Endodermal cell (in vitro differentiated cells): ENCODE measurements at places on chromosomes 3 and 15. TPM values are rescaled to one million over a fixed set of nuclear protein-coding genes. Genes with fewer than 3 reads are reported as not detected.
A peak's percentile ranks its signal among the peaks of the same experiment; 100 is the strongest.

DNA sequence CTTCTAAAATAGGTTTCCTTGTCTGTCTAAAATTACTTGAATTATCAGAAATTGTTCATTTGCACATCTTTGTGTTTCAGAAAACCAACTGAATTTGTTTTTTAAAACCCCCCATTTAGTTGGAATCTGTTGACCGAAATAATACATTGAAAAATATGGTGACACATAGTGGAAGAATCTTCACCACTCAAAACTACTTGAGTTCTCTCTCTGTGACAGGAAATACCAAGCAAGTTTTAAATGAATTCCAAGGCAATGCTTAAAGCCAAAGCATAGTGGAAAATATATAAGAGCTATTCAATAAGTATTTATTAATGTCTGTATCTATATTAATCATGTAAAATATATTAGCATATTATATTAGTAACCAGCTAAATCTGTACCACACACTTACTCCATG lies 224.9 kb upstream of the COL8A1 start:
- no peak overlapping the region for H3K4me3 ChIP-seq
- DNase-seq, result no peak
- H3K27me3 ChIP-seq, result no peaks in the 10 kb centered on the region
- H3K4me1 ChIP-seq, result no peaks in the 10 kb centered on the region
- H3K27ac ChIP-seq, result no peak overlapping the region

The FGD5 gene
- 15.3 and 17.0 TPM in 2 replicates for total RNA-seq

DNA sequence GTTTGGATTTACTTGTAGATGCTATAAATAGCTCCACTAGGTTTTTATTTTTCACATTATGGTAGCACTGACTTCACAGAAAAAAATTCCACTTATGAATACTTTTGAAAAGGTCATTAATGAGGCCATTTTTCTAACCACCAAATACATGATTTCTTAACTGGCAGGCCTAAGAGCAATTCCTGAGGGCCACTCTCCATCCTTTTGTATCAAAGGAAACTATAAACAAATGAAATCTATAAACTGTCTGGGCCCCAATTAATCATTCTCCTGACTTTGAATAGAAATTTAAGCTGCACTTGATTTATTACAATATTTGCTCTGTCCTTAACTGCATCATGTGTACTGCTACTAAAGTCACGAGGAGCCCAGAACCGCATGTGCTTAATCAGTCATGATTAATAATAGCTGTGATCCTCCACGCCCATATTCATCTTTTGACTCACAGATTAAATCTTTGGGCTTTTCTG lies 25.1 kb upstream of the MTMR10 start:
- H3K4me1 ChIP-seq, result no peaks in the 10 kb centered on the region
- no peaks in the 10 kb centered on the region for H3K27me3 ChIP-seq
- no peaks in the 10 kb centered on the region for H3K36me3 ChIP-seq
- no peak for DNase-seq
- no peak overlapping the region for H3K27ac ChIP-seq

- DNase-seq, result peak; percentile 96
- H3K27me3 ChIP-seq, result peaks cover 10% of the 10 kb centered on the region
- H3K36me3 ChIP-seq, result no peaks in the 10 kb centered on the region
- peak within 1 kb of the TSS; percentile 78 for H3K4me3 ChIP-seq
- no peaks in the 10 kb centered on the region for H3K4me1 ChIP-seq
These were observed at the start of gene IL17RC for GRCh38 chr3:9916734-9917680. IL17RC (plus strand) TSS chr3:9917098; CDS start chr3:9917316, 218 bp downstream.

DNA sequence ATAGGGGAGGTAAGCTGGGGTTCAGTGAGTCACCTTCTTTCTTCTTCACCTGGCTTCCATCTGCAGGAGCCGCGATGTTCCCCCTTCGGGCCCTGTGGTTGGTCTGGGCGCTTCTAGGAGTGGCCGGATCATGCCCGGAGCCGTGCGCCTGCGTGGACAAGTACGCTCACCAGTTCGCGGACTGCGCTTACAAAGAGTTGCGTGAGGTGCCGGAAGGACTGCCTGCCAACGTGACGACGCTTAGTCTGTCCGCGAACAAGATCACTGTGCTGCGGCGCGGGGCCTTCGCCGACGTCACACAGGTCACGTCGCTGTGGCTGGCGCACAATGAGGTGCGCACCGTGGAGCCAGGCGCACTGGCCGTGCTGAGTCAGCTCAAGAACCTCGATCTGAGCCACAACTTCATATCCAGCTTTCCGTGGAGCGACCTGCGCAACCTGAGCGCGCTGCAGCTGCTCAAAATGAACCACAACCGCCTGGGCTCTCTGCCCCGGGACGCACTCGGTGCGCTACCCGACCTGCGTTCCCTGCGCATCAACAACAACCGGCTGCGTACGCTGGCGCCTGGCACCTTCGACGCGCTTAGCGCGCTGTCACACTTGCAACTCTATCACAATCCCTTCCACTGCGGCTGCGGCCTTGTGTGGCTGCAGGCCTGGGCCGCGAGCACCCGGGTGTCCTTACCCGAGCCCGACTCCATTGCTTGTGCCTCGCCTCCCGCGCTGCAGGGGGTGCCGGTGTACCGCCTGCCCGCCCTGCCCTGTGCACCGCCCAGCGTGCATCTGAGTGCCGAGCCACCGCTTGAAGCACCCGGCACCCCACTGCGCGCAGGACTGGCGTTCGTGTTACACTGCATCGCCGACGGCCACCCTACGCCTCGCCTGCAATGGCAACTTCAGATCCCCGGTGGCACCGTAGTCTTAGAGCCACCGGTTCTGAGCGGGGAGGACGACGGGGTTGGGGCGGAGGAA lies 2.6 kb downstream of the ISLR2 start:
- H3K27me3 ChIP-seq, result peaks cover 94% of the 10 kb centered on the region
- no peak overlapping the region for H3K27ac ChIP-seq
- peak; percentile 77 for DNase-seq

- no peaks in the 10 kb centered on the region for H3K27me3 ChIP-seq
- H3K27ac ChIP-seq, result no peak overlapping the region
- DNase-seq, result peak; percentile 59
- peaks cover 21% of the 10 kb centered on the region for H3K4me1 ChIP-seq
- H3K36me3 ChIP-seq, result no peaks in the 10 kb centered on the region
These were observed 636.1 kb downstream of the MAGI1 start for GRCh38 chr3:65402597-65402996.

The SLC6A20 gene
- 1.5 TPM in 2 replicates for total RNA-seq

DNA sequence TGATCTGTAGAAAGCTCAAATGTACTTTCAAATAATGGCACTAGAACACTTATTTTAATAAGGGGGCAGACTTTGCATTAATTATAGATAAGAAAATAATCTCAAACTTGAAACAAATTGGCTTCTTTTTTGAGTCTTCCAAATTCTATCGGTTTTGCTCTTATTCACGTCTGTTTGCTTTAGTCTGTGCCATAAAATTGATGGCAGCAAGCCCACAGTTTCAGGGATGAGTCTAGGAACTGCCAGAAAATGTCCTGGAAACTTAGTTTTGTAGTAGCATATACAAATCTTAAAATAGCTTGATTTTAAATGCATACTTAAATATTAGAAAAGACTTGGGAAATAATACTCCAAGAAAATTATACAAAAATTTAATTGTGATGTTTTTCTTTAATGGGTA lies 39.7 kb downstream of the BCHE start:
- no peaks in the 10 kb centered on the region for H3K27me3 ChIP-seq
- H3K4me1 ChIP-seq, result no peaks in the 10 kb centered on the region
- H3K4me3 ChIP-seq, result no peak overlapping the region

- H3K4me3 ChIP-seq, result no peak overlapping the region
- H3K36me3 ChIP-seq, result peaks cover 78% of the 10 kb centered on the region
- DNase-seq, result peak; percentile 83
These were observed 33.5 kb upstream of the ALPK3 start for GRCh38 chr15:84783493-84784251.

The RBP2 gene
- total RNA-seq, result not detected in 2 replicates

The DPPA2 gene
- 1.5 to 1.7 TPM (median 1.6 TPM) in 3 replicates for total RNA-seq

GRCh38 chr3:48039487-48040190 lies 23.4 kb upstream of the MAP4 start:
- peak overlapping the region; percentile 96 for H3K27ac ChIP-seq
- no peaks in the 10 kb centered on the region for H3K27me3 ChIP-seq
- H3K4me1 ChIP-seq, result no peaks in the 10 kb centered on the region
- no peak overlapping the region for H3K4me3 ChIP-seq
- DNase-seq, result no peak
- peaks cover 16% of the 10 kb centered on the region for H3K36me3 ChIP-seq

DNA sequence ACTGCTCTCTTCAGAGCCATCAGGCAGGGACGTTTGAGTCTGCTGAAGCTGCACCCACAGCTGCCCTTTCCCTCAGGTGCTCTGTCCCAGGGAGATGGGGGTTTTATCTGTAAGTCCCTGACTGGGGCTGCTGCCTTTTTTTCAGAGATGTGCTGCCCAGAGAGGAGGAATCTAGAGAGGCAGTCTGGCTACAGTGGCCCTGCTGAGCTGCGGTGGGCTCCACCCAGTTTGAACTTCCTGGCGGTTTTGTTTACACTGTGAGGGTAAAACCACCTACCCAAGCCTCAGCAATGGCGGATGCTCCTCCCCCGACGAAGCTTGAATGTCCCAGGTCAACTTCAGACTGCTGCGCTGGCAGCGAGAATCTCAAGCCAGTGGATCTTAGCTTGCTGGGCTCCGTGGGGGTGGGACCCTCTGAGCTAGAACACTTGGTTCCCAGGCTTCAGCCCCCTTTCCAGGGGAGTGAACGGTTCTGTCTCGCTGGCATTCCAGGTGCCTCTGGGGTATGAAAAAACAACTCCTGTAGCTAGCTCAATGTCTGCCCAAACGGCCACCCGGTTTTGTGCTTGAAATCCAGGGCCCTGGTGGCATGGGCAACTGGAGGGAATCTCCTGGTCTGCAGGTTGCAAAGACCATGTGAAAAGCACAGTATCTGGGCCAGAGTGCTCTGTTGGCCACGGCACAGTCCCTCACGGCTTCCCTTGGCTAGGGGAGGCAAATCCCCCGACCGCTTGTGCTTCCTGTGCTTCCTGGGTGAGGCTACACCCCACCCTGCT lies 21.1 kb upstream of the ST6GAL1 start:
- no peak overlapping the region for H3K27ac ChIP-seq
- no peak overlapping the region for H3K4me3 ChIP-seq
- peak; percentile 85 for DNase-seq
- H3K4me1 ChIP-seq, result no peaks in the 10 kb centered on the region
- H3K27me3 ChIP-seq, result peaks cover 8% of the 10 kb centered on the region

DNA sequence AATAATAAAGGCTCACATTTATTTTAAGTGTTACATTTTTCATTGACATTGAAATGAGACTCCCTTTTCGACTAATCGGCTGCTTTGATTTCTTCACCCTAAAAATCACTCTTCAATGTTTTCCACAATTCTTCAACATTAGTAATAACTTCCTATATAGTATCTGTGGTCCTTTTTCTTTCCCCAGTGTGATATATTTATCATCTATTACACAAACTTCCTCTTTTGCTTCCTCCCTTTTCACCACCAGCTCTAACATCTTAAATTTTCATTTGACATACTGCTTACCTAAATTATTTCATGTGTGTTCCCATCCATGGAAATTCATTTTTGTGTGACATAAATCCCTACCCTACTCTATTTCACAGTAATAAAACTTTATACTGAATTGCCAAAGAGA lies 244.4 kb downstream of the TIGIT start:
- H3K4me1 ChIP-seq, result peaks cover 3% of the 10 kb centered on the region
- H3K36me3 ChIP-seq, result no peaks in the 10 kb centered on the region
- DNase-seq, result no peak

GRCh38 chr3:183149915-183150750 lies 12.4 kb downstream of the LAMP3 start:
- H3K36me3 ChIP-seq, result no peaks in the 10 kb centered on the region
- no peak overlapping the region for H3K27ac ChIP-seq
- H3K4me3 ChIP-seq, result no peak overlapping the region
- H3K4me1 ChIP-seq, result peaks cover 3% of the 10 kb centered on the region
- no peaks in the 10 kb centered on the region for H3K27me3 ChIP-seq
